ENCODE measurements at places on chromosomes 11 and 22.
A peak's percentile ranks its signal among the peaks of the same experiment; 100 is the strongest.

DNA sequence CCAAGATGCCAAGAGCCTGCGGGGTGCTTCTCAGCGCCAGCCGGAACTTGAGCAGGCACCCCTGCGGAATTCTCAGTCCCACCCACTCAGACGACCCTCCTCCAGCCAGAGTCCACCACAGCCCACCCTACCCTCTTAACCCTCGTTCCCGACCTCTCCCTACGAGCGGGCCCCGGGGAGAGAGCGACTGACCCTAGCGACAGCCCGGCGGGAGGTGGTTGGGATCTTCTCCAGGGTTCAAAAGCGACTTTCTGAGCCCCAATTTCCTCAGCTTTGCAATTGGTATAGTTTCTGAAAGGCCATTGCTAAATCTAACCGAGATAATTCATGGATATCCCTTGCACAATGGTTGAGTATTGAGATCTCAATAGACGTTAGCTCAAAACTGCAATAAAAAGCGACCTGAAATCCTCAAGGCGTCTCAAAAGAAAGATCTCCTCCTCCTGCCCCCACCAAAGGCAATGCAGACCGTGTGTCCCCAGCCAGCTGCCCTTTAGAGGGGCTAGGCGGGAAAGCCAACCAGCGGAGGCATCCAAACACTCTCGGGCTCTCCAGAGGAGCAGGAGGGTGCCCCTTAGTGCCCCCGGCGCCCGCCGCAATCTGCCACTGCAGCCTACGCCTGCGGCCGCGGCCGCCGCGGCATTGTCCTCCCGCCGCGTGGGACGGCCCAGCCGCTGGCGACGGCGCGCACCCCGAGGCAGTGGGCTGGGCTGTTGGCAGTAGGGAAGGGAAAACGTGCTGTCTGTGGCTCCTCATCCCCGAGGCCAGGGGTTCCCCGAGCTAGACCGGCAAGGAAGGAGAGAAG lies 1.5 kb upstream of the SLC6A5 start:
- no peak for DNase-seq

DNA sequence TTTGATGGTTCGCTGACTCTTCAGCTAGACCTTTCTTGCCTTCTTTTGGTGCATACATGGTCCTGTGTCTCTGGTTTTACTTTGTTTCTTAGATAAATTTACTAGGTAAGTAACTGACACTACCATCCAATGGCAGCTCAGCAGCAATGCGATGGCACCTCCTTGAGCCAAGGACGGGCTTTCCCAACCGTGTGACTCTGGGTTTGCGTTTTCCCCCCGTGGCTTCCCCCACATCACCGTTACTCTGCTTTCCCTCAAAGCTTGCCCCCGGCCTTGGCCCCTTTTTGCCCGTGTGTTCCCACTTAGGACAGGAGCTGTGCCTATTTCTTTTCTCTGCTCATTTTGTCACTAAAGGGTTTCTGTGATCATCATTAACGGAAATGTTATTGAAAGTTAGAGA lies 41.5 kb downstream of the TBC1D22A start:
- DNase-seq = no peak

- DNase-seq = no peak
Observed at GRCh38 chr11:72250661-72251464, 6.9 kb upstream of the PHOX2A start.

- peak; percentile 64 for DNase-seq
Observed at GRCh38 chr11:69569306-69570200, 71.4 kb upstream of the CCND1 start.

DNA sequence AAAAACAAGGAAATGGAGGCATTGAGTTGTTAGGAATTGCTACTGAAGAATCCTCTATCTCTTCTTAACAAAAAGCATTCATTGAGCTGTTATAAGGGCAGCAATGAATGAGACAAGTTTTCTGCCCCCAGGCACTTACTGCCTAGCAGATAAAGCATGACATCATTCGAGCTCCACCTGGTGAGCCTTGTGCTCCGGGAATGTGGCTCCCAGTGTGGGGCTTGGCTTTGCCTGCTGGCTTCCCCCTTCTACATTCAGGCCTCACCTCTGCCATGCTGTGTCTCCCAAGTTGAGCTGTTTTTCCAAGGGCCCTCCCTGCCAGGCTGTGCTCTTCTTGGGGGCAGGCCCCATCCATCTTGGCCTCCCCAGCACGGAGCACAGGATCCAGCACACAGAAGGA lies 56.9 kb upstream of the EIF3D start:
- DNase-seq = no peak

DNA sequence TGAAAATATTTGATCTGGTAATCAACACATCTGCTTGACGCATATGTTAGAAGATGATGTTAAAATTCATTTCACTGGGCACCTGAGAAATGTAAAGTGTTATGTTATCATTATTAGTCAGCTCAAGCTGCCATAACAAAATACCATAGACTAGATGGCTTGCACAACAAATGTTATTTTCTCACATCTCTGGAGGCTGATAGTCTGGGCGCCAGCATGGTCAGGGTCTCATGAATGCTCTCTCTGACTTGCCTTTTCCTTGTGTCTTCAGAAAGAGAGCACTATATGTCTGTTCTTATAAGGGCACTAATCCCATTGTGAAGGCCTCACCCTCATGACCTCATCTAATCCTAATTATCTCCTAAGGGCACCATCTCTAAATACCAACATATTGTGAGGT lies 435.3 kb downstream of the NELL1 start:
- DNase-seq = no peak

DNA sequence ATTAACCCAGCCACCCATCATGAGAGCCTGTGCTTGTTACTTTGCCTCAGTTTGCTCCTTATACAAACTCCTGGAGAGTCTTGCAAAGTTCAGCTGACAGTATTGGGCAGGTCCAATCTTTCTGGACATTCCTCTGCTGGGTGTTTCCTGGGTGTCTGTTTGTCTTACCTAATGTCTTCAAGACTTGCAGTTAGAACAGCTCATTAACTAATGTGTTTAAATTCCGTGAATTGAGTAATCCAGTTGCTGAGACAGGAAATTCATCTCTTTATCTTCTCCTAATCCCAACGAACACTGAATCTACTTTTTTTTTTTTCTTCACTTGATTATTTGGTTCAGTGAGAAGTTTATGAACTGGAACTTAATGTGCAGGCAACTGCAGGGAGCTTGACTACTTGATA lies 20.6 kb downstream of the BCO2 start:
- DNase-seq = no peak

- DNase-seq = peak; percentile 31
Observed at GRCh38 chr22:39664485-39665200, 94.1 kb downstream of the CACNA1I start.

DNA sequence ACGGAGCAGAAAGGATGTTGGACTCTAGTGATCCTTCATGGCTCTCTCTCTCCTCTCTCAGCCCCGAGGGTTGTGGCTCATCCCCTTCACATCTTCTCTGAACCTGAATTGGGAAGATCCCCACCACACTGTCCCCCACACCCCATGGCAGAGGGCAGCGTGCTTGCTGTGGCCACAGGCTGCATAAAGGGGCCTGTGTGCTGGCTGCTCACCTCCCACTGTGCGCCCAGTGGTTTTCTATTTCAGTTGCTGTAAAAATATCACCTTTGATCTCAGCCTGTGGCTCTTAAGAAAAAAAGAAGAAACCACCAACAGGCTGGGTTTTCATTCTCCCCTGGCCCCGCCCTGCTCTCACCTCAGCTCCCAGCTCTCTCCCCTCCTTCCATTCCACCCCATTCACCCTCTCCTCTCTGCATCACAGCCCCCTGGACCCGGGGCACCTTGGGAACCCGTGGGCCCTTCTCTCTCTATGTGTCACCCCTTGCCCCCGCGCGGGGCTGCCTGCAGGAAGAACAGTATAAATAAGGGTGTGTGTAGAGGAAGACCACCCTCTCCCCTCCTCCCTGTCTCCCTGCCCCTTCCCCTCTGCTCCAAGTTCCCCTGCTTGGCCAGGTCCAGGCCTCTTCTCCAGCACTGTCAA lies 25.8 kb upstream of the WNT11 start:
- no peak for DNase-seq

DNA sequence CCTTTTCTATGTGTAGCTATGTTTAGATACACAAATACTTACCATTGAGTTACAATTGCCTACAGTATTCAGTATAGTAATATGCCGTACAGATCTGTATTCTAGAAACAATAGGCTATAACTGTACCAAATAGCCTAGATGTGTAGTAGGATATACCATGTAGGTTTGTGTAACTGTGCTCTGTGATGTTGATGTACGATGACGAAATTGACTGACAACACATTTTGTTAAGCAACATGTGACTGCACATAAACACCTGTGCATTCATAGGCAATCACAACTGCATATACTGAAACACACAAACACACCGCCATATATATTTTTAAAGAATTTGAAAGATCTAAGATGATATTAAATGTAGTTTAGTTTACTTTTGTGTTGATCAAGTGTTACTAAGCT lies 60.4 kb downstream of the TEAD1 start:
- DNase-seq = no peak

- DNase-seq = no peak
Observed at GRCh38 chr11:60211206-60211605, 28.3 kb upstream of the MS4A6A start.

GRCh38 chr22:46563381-46564083 lies 26.1 kb upstream of the CELSR1 start:
- DNase-seq = peak; percentile 91

DNA sequence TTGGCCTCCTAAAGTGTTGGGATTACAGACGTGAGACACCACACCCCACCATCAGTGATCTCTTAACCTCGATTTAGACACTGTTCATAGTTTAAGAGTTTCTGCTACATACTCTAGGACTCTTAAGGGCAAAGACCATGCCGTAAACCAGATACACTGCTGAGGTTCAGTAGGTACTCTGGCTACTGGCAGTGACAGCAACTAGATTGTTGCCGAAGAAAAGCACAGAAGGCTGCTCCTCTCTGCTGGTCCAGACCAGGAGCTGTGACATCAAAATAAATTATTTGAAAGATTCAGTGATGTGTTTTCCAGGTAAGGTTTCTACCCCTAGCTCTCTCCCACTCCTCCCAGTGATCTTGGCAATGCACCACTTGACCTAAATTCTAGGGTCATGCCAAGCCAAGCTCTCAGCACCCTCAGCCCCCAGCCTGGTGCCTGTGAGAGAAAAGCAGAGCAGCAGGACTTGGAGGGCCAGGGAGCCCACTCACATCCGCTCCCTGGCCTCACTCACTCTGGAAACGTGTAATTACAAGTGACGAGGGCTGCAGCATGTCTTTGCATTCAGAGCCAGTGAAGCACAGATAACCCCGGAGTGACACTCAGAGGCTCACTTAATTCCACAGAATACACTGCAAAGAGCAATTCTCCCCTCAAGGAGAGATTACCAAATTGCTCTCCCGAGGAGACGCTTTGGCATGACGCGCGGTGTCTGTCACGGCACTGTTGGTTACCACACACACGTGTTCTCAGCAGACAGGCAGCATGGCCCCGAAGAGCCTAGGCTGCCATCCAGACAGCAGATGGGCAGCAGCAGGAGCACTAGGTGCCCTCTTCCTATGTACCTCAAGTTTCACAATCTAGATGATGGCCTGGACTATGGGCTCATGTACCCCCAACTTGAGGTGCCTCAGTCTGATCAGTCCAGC lies 96.9 kb upstream of the PITPNB start:
- no peak for DNase-seq

DNA sequence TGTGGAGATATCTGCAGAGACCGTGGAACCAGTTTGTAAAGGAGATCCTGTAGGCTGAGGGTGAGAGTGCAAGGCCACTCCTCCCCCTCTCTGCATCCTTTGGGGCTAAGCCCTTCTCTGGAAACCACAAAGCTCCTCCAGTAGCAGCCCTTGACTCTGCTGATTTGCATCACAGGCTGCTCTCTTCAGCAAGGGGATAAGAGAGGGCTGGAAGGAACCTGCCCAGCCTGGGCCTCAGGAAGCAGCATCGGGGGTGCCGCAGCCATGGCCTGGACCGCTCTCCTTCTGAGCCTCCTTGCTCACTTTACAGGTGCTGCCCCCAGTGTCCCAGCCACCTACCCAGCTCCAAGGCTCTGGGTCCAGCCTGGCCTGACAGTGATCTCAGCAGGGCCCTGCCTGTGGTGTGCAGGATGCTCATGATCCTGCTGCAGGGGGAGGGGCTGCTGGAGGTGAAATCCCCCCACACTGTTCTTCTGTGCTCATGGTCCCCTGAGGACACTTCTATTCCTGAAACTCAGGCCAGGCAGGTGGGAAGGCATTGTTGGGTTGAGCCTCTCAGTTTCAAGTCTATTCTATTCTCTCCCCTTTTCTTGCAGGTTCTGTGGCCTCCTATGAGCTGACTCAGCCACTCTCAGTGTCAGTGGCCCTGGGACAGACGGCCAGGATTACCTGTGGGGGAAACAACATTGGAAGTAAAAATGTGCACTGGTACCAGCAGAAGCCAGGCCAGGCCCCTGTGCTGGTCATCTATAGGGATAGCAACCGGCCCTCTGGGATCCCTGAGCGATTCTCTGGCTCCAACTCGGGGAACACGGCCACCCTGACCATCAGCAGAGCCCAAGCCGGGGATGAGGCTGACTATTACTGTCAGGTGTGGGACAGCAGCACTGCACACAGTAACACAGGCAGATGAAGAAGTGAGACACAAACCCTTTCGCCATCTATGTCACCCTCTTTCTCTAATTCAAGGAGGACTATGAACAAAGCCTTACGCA lies 68.5 kb upstream of the IGLL5 start:
- peak; percentile 26 for DNase-seq

DNA sequence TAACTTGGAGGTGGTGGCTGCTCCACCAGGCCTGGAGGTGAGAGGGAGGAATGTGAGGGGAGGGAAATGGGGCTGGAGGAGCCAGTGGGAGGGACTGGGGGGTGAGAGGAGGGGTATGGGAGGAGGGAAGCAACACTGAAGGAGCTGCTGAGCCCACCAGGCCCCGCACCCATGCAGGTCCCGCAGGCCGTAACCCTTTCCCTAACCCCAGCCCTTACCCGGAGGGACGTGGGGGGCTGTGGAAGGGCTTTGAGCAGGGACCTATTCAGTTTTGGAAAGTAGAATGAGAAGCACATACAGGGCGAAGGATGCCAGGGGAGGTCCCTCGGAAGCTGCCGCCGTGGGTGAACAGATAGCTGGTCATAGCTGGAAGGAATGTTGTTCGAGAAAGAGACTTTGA lies 33.9 kb upstream of the CRYBB3 start:
- DNase-seq = no peak

- no peak for DNase-seq
Observed at GRCh38 chr22:43277091-43277490, 66.1 kb downstream of the SCUBE1 start.

- no peak for DNase-seq
Observed at GRCh38 chr11:1171985-1172728, 14.4 kb downstream of the MUC5AC start.

DNA sequence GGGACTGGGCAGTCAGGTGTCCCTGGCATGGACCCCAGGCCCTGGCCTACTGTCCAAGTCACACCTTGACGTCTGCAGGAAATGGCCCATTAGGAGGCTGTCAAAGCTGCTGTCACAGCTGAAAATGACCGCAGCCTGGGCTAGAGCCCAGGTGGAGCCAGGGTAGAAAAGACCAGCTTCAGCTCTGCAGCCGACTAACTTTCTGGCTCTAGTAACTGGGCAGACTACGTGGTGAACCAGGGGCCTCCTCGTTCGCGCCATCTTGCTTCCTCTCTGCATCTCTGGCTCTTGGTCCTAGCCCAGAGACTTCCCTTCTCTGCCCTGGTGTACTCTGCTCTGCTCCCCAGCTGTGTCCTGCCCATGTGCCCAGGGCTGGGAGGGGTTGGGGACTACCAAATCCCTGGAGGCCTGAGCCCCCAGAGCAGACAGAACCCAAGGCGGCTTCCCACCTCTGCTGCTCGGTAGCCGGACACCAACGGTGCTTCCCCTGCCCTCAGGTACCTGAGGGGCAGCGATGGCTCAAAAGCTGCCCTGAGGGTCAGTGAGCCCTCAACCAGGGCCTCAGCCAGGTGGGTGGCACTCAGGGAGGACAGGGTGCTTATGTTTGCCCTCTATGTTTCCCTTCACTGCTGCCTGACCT lies 19.7 kb downstream of the SART1 start:
- DNase-seq = no peak

Measured in WERI-Rb-1 (cell line).